ENCODE measurements at places on chromosomes 13 and 19.

- peak; percentile 88 for DNase-seq
These were observed 1.9 kb upstream of the LMTK3 start for GRCh38 chr19:48513289-48514122.

DNA sequence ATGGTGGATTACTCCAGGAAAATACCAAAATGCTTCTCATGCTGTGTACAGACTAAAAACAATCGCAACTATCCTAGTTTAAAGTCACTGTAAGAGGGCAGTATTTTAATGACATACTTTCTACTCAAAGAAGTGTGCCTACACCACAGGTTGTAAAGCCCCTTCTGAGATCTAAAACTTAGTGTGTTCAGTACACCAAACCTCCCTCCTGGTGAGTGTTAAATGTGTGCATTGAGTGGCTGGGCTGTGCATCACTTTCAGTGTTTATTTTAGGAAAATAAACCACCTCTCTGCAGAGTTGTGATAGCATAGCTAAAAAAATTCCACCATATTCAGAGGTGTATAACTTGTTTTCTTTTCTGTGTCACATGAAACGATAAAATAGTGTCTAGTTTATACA is 263.7 kb downstream of the DACH1 start:
- no peak for DNase-seq

- peak; percentile 51 for DNase-seq
These were observed 106.5 kb downstream of the TEX26 start for GRCh38 chr13:31038834-31039552.

- no peak for DNase-seq
These were observed 7.3 kb upstream of the RASAL3 start for GRCh38 chr19:15471639-15472101.

DNA sequence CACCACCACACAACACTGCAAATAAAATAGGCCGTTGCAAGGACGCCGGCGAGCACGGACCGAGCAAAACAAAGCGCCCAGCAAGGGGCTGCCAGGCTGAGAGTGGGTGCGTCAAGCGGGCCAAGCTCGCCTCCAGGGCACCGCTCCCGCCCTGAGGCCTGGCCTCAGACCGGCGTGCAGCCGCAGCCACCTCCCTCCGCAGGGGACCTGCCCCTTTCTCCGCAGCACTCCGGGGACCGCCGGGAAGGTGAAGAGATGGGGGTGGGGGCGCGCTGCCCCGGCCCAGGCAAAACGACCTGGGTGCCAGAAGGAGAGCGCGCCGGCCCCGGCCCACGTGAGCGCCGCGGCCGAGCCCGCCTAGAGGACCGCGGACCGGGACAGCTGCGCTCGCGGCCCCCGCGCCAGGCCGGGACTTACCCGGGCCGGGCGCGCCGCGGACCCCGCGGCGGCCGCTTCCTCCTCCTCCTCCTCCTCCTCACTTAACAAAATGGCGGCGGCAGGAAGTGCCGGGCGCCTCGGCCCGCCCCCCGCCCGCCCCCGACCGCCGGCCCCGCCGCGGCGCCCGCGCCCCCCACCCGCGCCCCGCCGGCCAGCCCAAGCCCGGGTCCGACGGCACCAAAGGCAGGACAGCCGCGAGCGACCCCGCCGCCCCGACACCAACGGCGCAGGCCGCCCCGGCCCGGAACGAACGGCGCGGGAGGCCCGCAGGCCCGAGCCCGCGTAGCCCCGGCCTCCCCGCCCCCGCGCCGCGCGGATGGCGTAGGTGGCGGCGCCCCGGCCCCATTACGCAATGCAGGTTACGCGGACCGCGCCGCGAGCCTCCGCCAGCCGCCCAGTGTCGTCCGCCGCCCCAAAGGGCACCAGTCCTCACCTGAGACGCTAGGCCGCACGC is 674 bp downstream of the BRD4 start:
- peak; percentile 82 for DNase-seq

DNA sequence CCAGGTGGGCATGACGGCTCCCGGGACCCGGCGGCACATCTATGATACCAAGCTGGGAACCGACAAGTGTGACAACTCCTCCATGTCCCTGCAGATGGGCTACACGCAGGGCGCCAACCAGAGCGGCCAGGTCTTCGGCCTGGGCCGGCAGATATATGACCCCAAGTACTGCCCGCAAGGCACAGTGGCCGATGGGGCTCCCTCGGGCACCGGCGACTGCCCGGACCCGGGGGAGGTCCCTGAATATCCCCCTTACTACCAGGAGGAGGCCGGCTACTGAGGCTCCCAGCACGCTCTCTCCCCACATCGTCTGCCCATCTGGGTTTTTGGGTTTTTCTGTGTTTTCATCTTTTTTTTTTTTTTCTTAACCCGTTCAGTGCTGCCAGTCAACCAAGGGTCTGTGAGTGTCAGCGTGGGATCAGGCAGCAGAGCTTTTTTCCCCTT is 2.3 kb upstream of the ABCA7 start:
- no peak for DNase-seq

GRCh38 chr13:27857282-27857681 is 62.5 kb upstream of the PDX1 start:
- no peak for DNase-seq

- no peak for DNase-seq
These were observed 460.8 kb downstream of the KLF5 start for GRCh38 chr13:73519396-73520116.

GRCh38 chr13:27617881-27618321 is 2.4 kb downstream of the LNX2 start:
- DNase-seq, result no peak

GRCh38 chr13:109725995-109726637 is 60.3 kb downstream of the IRS2 start:
- DNase-seq, result no peak

- DNase-seq, result no peak
These were observed 37.1 kb downstream of the MYO9B start for GRCh38 chr19:17112700-17113099.

- DNase-seq, result no peak
These were observed 17.7 kb downstream of the TMEM161A start for GRCh38 chr19:19120308-19121231.

- DNase-seq, result no peak
These were observed 15.9 kb downstream of the BIVM start for GRCh38 chr13:102814793-102815192.
